CD4-positive, alpha-beta T cell treated with Interleukin-15 for 1 hour (primary cell): ENCODE measurements at places on chromosomes 4 and X.

DNA sequence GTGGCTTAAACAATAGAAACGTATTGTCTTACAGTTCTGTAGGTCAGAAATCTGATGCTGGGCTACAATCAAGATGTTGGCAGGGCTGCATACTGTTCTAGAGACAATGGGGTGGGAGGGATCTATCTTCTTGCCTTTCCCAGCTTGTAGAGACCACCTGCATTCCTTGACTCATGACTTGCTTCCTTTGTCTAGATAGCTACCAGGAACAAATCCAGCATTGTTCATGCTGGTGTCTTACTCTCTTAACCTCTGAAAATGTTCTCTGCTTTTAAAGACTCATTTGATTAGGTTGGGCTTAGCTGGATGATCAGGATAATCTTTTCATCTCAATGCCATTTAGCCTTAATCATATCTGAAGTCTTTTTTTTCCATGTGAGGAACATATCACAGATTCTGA, 169.0 kb downstream of the ZNF330 start:
- no peak for DNase-seq

DNA sequence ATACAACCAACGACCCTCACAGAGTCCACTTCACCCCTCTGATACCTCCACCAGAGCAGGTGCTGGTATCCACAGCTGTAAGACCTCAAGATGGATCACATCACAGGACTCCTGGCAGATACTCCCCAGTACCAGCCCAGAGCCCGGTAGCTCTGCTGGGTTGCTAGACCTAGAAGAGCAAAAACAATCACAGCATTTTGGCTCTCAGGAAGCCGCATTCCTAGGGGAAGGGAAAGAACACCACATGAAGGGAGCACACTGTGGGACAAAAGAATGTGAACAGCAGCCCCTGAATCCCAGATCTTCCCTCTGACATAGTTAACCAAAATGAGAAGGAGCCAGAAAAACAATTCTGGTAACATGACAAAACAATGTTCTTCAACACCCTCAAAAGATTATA, 303.1 kb upstream of the GRIA3 start:
- no peak for DNase-seq

- no peak for DNase-seq
Observed at GRCh38 chr4:155011163-155011780, 197.2 kb upstream of the NPY2R start.

DNA sequence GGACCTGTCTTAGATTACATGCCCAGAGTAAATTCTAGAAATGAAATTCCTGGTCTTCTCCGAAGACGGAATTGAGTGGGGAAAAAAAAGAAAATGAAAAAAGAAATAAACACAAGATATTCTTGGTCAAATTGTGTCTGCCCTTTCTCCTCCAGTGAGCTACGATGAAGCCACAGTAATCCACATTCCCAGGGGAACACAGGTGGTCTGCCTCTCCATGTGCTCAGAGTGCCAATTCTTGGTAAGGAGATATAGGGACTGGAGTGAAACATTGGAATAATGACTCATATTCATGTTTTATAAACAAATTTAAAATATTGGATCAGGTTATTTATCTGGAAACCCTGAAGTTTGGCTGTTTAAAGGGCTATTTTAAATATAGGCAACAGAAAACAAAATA, 54.2 kb upstream of the MGST2 start:
- DNase-seq: no peak

- DNase-seq: no peak
Observed at GRCh38 chr4:6815029-6815836, 32.7 kb downstream of the KIAA0232 start.

DNA sequence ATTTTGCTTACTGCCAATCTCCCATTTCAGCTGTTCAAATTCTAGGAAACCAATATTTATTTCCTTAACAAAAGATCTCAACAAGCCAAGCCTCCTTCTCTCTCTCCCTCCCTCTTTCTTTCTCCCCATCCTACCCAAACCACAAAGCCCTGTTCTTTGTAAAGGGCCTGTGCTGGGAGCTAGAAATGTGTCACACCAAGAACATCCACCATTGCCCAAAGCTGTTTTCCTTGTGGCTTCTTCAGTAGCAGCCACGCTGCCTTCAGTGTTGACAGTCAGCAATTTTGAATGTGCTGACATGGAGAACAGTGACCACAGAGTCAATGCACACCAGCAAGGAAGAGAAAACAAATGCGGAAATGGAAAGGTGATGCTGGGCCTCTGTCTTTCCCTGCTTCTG, 203.0 kb downstream of the MAML3 start:
- no peak for DNase-seq
